ENCODE measurements at places on chromosomes 16 and 17. TPM values are rescaled to one million over a fixed set of nuclear protein-coding genes. Genes with fewer than 3 reads are reported as not detected.
A peak's percentile ranks its signal among the peaks of the same experiment; 100 is the strongest.

DNA sequence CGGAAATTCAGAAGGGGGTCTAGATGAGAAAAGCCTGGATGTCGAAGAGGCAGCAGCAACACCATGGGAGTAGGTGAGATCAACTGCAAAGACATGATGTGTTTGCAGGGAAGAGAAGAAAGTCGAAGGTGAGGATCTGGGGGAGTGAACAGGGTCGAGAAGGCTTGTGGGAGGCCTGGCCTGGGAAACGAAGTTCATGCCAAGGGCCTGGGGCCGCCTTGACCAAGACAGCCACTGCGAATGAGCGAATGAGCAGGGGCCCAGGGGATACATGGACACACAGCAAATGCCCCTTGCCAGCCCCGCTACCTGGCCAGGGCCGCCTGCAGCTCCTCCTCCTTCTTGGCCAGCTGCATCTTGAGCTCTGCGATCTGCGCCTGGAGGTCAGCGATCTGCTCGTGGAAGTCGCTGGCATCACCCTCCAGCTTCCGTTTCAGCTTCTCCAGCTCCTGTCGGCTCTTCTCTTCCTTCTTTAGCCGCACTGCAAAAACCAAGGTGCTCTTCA, 87.1 kb downstream of the NDE1 start:
- no peaks in the 10 kb centered on the region for H3K4me1 ChIP-seq
- peak overlapping the region; percentile 2 for H3K27ac ChIP-seq

DNA sequence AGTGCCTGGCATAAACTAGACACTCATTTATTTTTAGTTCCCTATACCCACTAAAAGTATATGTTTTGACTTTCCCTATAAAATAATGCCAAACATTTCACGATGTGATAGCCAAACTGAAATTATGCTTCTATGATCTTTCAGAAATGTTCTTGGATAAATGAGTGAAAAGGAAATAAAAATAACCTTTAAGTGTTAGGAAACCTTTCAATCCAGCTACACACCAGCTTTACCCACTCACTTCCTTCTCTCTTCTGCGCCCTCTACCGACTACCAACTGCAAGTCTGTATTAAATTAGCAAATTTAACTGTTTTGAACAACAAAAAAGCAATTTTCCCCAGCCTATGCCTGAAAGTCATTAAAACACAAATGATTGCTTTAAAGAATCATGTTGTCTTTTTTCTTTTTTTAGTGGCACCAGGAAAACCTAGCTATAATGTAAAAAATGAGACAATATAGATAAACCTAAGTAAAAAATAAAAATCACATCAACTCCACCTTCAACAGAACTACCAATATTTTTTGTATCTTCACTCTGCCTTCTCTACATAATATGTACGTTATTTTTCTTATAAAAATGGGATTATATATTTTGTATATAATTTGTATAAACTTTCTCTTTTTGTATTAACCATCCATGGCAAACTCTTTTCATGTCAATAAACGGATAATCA, 13.2 kb upstream of the TMEM100 start:
- H3K4me3 ChIP-seq, result no peak overlapping the region
- H3K4me1 ChIP-seq, result peaks cover 16% of the 10 kb centered on the region
- DNase-seq, result no peak
- no peak overlapping the region for H3K27ac ChIP-seq
- no peaks in the 10 kb centered on the region for H3K36me3 ChIP-seq
- no peaks in the 10 kb centered on the region for H3K27me3 ChIP-seq

DNA sequence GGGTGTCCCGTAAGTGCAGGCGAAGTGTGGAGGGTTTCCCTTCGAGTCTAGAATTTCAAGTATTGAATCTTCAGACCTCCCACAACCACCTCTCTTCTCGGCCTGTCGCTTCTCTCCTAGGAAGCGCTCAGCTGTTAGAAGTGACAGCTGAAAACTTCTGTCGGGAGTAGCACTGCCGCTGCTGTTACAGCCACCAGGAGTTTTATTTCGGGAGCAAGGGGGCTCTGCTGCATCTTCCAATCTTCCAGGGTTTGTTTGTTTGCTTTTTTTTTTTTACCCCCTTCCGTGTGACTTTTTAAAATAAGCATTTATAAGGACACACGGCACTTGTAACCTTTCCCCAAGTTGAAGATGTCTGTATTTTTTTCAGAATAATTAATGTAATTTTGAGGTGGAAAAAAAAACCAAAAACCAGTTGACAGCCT, 767 bp downstream of the RPS6KB1 start:
- peak overlapping the region; percentile 99 for H3K27ac ChIP-seq
- no peak for DNase-seq
- H3K4me1 ChIP-seq, result peaks cover 20% of the 10 kb centered on the region
- no peaks in the 10 kb centered on the region for H3K27me3 ChIP-seq
- H3K4me3 ChIP-seq, result peak overlapping the region; percentile 99

DNA sequence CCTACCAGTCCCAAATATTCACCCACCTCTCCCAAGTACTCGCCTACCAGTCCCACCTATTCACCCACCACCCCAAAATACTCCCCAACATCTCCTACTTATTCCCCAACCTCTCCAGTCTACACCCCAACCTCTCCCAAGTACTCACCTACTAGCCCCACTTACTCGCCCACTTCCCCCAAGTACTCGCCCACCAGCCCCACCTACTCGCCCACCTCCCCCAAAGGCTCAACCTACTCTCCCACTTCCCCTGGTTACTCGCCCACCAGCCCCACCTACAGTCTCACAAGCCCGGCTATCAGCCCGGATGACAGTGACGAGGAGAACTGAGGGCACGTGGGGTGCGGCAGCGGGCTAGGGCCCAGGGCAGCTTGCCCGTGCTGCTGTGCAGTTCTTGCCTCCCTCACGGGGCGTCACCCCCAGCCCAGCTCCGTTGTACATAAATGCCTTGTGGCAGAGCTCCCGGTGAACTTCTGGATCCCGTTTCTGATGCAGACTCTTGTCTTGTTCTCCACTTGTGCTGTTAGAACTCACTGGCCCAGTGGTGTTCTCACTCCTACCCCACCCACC, 29.8 kb downstream of the POLR2A start:
- no peak for DNase-seq
- H3K4me3 ChIP-seq, result no peak overlapping the region
- H3K4me1 ChIP-seq, result no peaks in the 10 kb centered on the region
- peaks cover 20% of the 10 kb centered on the region for H3K36me3 ChIP-seq
- no peaks in the 10 kb centered on the region for H3K27me3 ChIP-seq

- H3K4me3 ChIP-seq, result no peak overlapping the region
- no peak for DNase-seq
- no peak overlapping the region for H3K27ac ChIP-seq
- no peaks in the 10 kb centered on the region for H3K36me3 ChIP-seq
These were observed 101.8 kb upstream of the NLRP1 start for GRCh38 chr17:5686074-5686635.

DNA sequence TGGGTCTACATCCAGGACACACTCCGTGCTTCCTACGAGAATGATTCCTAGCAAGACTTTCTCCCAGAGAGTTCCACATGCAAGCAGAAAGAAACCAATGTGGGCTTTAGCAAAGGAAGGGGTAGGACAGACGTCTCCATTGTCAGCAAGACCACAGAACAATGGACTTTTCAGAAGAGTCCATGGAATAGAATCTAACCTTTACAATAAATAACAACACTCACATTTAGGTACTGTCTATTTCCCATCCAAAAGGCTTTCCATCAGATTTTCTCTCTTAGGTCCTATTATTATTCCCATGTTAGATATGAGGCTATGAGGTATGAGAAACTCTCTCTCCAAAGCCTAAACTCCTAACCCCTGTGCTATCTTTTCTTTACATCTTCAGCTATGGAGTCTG, 360.9 kb downstream of the GRIN2A start:
- DNase-seq, result no peak
- H3K4me3 ChIP-seq, result no peak overlapping the region
- H3K27ac ChIP-seq, result no peak overlapping the region
- H3K27me3 ChIP-seq, result peaks cover 25% of the 10 kb centered on the region
- H3K4me1 ChIP-seq, result peaks cover 5% of the 10 kb centered on the region
- H3K36me3 ChIP-seq, result no peaks in the 10 kb centered on the region

- H3K27ac ChIP-seq, result no peak overlapping the region
- DNase-seq, result no peak
- H3K27me3 ChIP-seq, result no peaks in the 10 kb centered on the region
- no peak overlapping the region for H3K4me3 ChIP-seq
- no peaks in the 10 kb centered on the region for H3K36me3 ChIP-seq
These were observed 367.4 kb downstream of the SEC14L1 start for GRCh38 chr17:77508047-77508715.

The OR1D5 gene
- total RNA-seq, result not detected

The MYCBPAP gene
- total RNA-seq, result 3.5 TPM

GRCh38 chr17:14118951-14119350, 49.6 kb downstream of the COX10 start:
- no peak for DNase-seq
- H3K36me3 ChIP-seq, result peaks cover 3% of the 10 kb centered on the region
- no peak overlapping the region for H3K27ac ChIP-seq

The GALR2 gene
- 1.1 TPM for total RNA-seq

- peaks cover 7% of the 10 kb centered on the region for H3K4me1 ChIP-seq
- no peak overlapping the region for H3K4me3 ChIP-seq
- H3K27ac ChIP-seq, result peak overlapping the region; percentile 15
- peaks cover 2% of the 10 kb centered on the region for H3K36me3 ChIP-seq
These were observed 44.3 kb downstream of the ABCA8 start for GRCh38 chr17:68910789-68911431.

The BRIP1 gene
- total RNA-seq, result 14.3 TPM
